ENCODE measurements at places on chromosomes 12 and 14.

- DNase-seq: no peak
These were observed 74.2 kb downstream of the SMOC1 start for GRCh38 chr14:69953266-69953915.

GRCh38 chr12:24229031-24229700 lies 279.7 kb upstream of the SOX5 start:
- DNase-seq: no peak

DNA sequence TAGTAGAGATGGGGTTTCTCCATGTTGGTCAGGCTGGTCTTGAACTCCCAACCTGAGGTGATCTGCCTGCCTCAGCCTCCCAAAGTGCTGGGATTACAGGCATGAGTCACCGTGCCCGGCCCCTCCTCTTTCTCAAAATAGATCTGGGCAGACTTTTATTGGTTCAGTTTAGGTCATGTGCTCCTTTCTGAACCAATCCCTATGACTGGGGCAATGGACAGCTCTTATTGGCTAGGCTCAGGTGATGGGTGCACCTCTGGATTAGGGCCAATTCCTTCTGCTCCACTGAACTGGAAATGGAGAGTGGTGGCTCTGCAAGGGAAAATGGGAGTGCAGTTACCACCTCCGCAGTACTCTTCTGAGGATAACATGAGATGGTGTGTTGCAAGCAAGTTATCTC lies 6.2 kb upstream of the ATP6V0A2 start:
- DNase-seq: peak; percentile 15

DNA sequence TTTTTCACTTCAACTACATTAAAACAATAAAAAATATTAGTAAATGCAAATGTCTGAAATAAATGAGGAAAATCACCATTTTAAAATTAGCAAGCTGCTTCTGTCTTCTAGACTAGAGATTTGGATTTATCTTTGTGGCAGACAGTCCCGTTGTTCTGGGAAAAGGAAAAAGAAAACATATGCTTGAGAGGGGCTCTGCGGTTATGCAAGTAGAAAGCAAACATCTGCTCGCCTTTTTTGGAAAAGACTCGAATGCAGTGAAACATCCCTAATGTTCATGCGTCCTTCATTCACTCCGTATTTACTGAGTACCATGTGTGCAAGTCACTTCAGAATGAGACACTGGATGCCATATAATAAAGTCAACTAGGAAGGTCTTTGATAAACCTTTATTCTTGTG lies 44.9 kb downstream of the IFNG start:
- no peak for DNase-seq

DNA sequence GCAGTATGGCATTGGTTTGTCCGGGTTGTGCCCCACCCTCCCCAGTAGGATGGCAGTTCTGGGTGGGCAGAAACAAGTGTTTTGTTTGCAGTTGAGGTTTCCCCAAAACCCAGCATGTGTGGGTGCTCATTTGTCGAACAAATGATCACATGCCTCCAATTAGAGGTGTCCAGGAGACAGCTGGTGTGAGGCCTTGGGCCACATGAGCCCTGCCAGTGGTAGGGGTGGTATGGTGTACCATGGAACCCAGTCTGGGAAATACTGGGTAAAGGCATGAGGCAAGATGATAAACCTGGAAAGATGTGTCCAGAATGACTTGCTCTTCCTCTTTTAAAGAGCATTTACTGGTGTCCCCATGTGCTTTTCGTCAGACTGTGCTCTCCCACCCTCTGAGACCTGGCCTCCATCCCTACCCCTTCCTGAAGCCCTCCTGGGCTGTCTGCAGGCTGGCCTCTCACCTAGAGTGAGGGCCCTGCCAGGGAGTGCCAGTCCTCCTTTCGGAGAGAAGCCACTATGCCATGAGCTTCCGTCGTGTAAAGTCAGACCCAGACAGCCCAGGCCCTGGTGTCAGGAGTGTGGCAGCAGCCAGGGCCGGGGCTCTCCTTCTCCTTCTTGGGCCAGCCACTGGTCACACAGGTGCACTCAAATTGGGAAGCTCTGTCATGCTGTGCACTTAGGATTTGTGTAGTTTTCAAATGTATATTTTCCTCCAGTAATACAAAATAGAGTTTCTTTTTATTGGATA lies 17.6 kb downstream of the ANKRD9 start:
- no peak for DNase-seq

GRCh38 chr12:105322070-105322469 lies 8.4 kb upstream of the C12orf75 start:
- DNase-seq: no peak

DNA sequence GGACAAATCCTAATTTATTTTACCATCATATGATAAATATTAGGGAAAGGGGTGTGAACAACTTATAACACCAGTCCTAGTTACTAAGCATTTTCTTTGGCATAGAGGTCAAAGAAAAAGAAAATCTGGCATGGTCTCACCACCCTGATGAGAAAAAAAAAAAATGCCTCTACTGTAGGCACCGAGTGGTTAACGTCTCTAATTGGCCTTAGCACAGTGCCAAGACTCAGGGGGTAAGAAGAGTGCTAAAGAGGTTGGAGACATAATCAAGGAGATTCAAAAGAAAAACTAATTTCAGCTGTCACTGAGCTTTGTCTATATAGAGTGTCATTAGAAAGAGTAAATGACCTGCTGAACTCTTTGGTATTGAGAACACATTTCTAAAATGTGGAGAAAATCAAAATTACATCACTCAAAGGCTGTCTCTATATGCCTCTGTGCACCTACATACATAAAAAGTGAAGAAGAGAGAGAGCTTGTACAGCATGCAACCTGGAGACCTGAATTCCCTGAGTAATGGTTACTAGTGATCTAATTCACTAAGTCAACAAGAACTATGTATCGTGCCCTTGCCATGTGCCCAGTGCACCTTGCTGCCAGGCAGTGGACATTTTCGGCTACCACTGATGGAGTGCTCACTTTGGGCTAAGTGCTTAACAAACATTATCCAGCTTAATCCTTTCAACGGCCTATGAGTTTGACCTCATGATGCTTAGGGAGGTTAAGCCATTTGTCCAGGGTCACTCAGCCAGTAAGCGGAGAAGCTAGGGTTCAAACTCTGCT lies 113.8 kb upstream of the G2E3 start:
- no peak for DNase-seq

- no peak for DNase-seq
These were observed 4.4 kb downstream of the SLC38A2 start for GRCh38 chr12:46368138-46368537.

- no peak for DNase-seq
These were observed 787 bp downstream of the ACAD10 start for GRCh38 chr12:111686574-111687105.

GRCh38 chr12:70774055-70774454 lies 136.8 kb upstream of the PTPRB start:
- peak; percentile 96 for DNase-seq

DNA sequence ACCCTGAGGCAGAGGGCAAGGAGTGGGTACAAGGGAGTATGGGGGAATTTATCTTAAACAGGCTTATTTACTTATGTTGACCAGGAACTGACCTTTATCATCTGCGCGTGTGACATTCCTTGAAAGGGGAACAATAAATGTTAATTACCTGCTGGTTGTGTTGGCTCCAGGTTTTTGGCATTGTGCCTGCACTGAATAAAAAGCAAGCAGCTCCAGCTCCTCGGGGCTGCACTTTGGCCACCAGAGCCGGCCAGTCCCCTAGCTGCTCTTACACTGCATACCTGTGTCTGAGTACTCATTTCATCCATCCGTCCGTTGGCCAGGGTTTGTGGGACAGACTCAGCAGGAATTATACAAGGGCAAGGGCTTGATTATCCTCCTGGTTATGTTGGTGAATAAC lies 68.8 kb upstream of the GTF2A1 start:
- no peak for DNase-seq

GRCh38 chr14:52961060-52961639 lies 10.3 kb upstream of the FERMT2 start:
- DNase-seq: peak; percentile 62

GRCh38 chr14:103078860-103079587 lies 5.0 kb upstream of the LBHD2 start:
- DNase-seq: no peak

DNA sequence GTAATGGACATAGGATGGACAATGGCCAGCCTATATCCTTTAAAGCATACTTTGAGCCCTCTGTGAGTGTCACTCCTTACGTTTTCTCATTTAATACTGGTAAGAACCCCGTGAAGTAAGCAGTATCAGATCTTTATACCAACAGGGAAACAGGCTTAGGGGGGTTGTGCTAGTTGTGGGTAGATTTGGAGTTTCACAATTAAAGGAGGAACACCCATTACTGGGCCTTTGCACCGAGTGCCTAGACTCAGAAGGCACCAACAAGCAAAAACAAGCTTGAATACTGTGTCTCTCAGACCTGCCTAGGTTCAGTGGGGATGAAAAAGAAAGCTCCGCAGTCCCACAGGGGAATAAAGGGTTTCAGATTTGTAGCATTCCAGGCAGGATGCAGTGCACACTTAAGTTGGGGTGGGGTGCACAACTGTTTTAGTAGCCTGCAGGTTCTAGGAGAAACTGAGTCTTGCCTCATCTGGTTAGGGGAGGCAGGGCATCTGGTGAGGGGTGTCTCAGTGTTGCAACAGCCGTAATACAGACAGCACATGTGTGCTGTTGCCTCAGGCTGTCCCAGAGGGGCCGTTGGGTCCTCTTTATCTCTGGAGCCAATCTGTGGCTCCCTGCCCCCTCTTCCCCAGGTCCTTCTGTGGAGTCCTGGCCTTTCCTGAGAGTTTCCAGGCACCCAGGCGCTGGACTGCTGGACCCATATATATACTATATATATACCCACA lies 51.2 kb downstream of the IRAK3 start:
- no peak for DNase-seq

DNA sequence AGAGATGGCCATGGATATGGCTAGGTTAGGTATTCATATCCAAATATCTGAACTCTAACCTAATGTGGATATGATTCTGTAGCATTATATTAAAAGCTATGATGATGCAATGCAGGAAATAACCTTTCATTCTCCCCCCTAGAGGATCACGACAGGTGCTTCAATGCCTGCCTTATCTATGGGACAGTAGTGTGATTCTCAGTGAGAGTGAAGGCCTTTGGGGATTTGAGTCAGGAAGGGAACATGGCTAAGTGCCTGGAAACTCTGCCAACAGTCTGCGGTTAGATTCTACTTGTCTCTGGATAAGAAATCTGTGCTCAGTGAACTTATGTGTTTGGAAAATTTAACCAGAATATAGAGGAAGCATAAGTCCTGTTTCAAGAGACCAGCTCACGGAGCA lies 81.8 kb downstream of the SLC38A1 start:
- peak; percentile 55 for DNase-seq

DNA sequence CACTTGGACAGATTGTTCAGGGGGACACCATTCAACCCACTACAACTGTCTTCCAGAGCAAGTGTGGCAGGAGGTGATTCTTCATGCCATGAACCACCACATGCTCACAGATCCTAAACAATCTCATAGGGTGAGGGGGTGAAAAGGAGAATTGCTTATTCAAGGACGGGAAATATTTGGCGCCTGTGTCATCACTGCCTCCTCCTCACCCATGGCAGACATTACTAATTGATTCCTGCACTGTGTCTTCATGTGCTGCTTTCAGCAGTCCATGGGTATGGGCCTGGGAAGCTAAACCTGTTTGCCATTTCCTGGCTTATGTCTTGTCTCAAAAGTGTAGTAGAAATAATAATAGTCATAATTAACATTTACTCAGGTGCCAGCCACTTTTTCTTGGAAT lies 31.3 kb downstream of the MMAB start:
- peak; percentile 84 for DNase-seq

DNA sequence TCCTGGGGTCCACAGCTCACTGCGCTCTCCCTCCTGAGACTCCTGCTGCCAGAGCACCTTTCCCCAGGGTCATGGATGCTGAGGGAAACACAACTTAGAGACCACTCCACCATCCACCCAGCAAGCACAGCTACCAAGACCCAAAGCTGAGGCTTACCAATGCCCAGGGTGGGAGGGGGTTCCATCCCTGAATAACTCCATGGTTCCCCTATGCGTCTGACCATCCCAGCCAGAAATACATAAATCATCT lies 36.3 kb downstream of the DAD1 start:
- DNase-seq: no peak

- DNase-seq: no peak
These were observed 18.0 kb upstream of the PRPF39 start for GRCh38 chr14:45065956-45066355.

- no peak for DNase-seq
These were observed 144.1 kb downstream of the RPAP3 start for GRCh38 chr12:47561746-47562145.

GRCh38 chr12:23694920-23695319 lies 254.6 kb downstream of the SOX5 start:
- no peak for DNase-seq

- peak; percentile 55 for DNase-seq
These were observed 131.3 kb downstream of the ITPR2 start for GRCh38 chr12:26701604-26702215.

DNA sequence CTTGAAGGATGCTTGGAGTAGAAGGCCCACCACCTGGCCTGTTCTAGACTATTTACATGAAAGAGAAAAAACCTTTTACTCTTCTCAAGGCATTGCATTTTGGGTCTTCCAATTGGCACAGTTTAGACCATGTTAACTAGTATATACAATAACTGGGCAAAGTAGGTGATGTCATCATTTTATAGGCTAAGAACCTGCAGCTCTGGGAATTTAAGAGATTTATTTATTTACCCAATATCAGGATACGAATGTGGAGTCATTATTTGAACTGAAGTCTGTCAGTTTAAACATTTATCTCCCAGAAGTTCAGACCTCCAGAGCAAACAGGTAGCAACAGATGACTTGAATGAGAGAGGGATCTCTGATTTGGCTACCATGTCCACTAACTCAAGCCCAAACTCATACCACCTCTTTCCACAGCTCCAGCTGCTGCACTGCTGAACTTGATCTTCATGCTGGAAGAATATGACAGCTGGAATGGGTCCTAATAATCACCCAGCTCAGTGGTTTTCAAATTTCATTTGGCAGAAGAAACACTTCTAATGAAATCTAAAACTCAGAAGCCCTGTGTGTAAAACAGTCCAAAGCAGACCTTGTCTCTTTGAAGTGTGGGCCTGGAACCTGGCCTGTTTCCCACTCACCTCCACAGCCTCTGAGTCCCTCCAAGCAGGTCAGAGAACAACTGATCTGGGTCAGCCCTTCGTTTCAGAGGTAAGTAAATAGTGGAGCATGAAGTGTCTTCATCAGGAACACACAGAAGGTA lies 179.2 kb downstream of the EMP1 start:
- no peak for DNase-seq

DNA sequence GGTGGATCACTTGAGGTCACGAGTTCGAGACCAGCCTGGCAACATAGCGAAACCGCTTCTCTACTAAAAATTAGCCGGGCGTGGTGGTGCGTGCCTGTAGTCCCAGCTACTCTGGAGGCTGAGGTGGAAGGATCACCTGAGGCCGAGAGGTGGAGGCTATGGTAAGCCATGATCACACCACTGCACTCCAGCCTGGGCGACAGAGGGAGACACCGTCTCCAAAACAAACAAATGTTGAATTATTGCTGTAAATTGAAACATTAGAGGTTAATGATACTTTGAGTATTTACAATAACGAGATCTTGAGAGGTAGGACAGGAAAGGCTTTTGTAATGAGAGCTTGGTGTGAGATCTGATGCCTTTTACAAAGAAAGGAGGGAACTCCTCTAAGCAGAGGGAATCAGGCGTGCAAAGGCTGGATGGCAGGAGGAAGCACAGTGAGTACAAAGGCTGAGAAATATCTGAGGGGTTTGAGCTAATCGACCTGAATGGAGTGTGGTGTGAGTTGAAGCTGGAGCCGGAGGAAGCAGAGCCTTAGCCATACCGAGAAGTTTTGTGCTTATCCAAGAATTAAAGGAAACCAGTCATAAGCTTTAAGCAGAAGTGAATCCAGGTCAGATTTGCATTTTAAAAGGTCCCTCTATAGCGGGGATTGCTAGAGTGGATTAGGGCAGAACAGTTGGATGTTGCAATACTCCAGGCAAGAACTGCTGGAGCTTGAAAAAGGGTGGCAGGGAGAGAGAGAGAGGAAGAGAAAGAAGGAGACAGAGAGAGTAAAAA lies 1.1 kb downstream of the RHNO1 start:
- no peak for DNase-seq

Data from fibroblast of skin of back (primary cell).